ENCODE measurements at places on chromosomes 13 and 19.

- DNase-seq: no peak
These were observed 131.1 kb upstream of the GJB6 start for GRCh38 chr13:20363172-20363571.

- no peak for DNase-seq
These were observed 84.0 kb upstream of the TDRD3 start for GRCh38 chr13:60312851-60313505.

GRCh38 chr19:49011194-49011593 lies 5.7 kb downstream of the LHB start:
- DNase-seq: no peak

DNA sequence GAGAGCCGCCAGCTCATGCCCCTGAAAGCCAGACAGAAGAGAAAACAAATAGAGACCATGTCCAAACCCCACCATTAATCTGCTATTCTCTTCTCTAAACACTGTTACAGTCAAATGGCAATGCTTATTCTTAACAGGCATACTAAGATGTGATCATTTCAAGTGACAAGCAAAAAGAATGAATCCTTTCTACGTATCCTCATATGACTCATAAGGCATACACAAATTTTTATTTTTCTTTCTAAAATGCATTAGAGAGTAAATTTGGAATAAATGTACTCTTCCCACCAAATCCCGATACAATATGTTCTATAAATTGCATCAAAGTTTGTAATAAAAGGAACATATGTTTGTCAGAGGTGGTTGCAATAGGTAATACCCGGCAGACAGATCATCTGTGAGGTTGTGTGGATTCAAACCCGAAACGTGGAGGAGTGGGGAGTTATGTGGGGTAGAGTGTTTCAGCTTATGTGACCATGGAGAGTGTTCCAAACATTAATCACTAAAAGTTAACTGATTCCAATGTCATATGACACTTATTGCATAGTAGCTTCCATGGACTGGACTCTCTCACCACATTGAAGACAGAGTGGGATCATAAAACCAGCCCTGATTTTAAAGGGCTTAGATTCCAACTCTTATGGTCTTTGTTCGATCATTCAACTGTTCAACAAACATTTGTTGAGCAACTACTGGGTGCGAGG lies 213.1 kb downstream of the DCLK1 start:
- DNase-seq: no peak

- DNase-seq: no peak
These were observed 1.8 kb upstream of the CTXN1 start for GRCh38 chr19:7927605-7928333.

GRCh38 chr19:41935760-41936415 lies 7.6 kb upstream of the ERFL start:
- DNase-seq: no peak

Measured in activated CD8-positive, alpha-beta memory T cell treated with anti-CD3 and anti-CD28 coated beads for 1 hour (primary cell).